ENCODE measurements at places on chromosomes 7 and 10. TPM values are rescaled to one million over a fixed set of nuclear protein-coding genes. Genes with fewer than 3 reads are reported as not detected.

The GRB10 gene
- 182 TPM for total RNA-seq

The KEL gene
- 0.64 TPM for total RNA-seq

The DIP2C gene
- total RNA-seq: 52.6 TPM

The ZPBP gene
- total RNA-seq: not detected

The MACROH2A2 gene
- 58.3 TPM for total RNA-seq

GRCh38 chr7:98192781-98193457 lies 18.3 kb upstream of the BHLHA15 start:
- H3K27me3 ChIP-seq: no peaks in the 10 kb centered on the region
- H3K27ac ChIP-seq: no peak overlapping the region
- no peaks in the 10 kb centered on the region for H3K4me1 ChIP-seq
- DNase-seq: no peak
- no peak overlapping the region for H3K4me3 ChIP-seq
- H3K36me3 ChIP-seq: no peaks in the 10 kb centered on the region

DNA sequence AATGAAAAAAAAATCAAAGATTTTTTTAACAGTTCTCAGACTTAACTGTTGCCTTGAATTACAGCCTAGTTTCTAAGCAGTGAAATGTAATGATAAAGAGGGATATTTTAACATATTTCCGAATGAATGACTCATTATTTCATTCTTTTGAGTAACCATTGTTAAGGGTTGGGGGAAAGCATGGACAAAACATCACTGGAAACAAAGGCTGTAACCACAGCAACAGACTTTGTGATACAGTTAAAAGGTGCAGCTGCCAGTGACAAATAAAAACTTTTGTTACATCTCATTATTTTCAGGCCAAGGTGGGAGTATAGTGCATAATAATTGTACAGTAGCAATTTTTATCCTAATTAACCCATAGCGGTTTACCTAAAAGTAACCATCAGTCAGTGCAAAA lies 172.6 kb downstream of the LRRTM3 start:
- H3K27ac ChIP-seq: no peak overlapping the region
- no peak for DNase-seq
- H3K4me1 ChIP-seq: peaks cover 7% of the 10 kb centered on the region

- no peak overlapping the region for H3K27ac ChIP-seq
- peaks cover 2% of the 10 kb centered on the region for H3K27me3 ChIP-seq
- H3K4me3 ChIP-seq: no peak overlapping the region
- H3K36me3 ChIP-seq: peaks cover 15% of the 10 kb centered on the region
- no peak for DNase-seq
- H3K4me1 ChIP-seq: peaks cover 6% of the 10 kb centered on the region
Measured at GRCh38 chr10:122850705-122851640, 5.3 kb upstream of the CUZD1 start.
